ENCODE measurements at places on chromosomes 7 and 10.

DNA sequence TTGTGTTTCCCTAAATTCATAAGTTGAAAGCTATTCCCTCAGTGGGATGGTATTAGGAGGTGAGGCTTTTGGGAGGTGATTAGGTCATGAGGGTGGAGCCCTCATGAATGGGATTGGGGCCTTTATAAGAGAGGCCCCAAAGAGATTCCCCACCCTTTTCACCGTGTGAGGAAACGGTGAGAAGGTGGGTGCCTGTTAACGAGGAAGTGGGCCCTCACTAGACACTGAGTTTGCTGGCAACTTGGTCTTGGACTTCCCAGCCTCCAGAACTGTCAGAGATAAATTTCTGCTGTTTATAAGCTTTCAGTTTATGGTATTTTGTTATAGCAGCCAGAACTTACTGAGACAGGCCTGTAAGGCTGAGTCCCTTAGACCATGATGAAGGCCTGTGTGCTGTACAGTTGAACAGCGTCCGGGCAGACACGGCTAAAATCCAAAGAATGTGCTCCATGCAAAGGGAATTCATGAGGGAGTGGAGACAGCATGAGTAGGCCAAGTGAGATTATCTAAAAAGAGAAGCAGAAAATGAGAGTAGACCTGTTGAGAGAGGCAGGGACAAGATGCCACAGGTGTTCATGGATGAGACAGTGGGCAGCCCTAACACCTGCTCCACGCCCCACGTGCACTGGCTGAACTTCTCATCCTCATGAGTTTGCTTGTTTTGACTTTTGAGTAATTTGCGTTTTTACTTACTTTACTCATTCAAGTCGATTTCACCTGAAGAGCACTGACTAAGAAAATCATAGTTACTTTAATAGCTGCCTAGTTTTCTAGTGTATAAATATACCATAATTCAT, 66.9 kb upstream of the SFMBT2 start:
- DNase-seq = no peak

- DNase-seq = no peak
Observed at GRCh38 chr10:23918090-23918723, 290.7 kb upstream of the KIAA1217 start.

GRCh38 chr7:44515590-44516268, 25.3 kb upstream of the NUDCD3 start:
- DNase-seq = no peak

GRCh38 chr10:88987243-88987725, 3.3 kb upstream of the FAS start:
- peak; percentile 73 for DNase-seq

- peak; percentile 78 for DNase-seq
Observed at GRCh38 chr7:30974605-30975255, 11.0 kb downstream of the GHRHR start.

- no peak for DNase-seq
Observed at GRCh38 chr10:32960022-32960421, 2.0 kb upstream of the ITGB1 start.

- DNase-seq = no peak
Observed at GRCh38 chr7:47233996-47234395, 347.9 kb downstream of the TNS3 start.

GRCh38 chr10:47367646-47368045, 16.4 kb downstream of the ZNF488 start:
- no peak for DNase-seq

- no peak for DNase-seq
Observed at GRCh38 chr10:81875467-81876252, 666 bp downstream of the NRG3 start.

GRCh38 chr10:48768926-48769325, 84.3 kb downstream of the WDFY4 start:
- DNase-seq = no peak

All from activated CD4-positive, alpha-beta T cell treated with anti-CD3 and anti-CD28 coated beads, Interleukin-2, amount 50 U/mL, for 16 hours (primary cell).